ENCODE measurements at places on chromosomes 4 and X.
A peak's percentile ranks its signal among the peaks of the same experiment; 100 is the strongest.

- peak overlapping the region; percentile 78 for H3K4me3 ChIP-seq
- no peaks in the 10 kb centered on the region for H3K4me1 ChIP-seq
- no peaks in the 10 kb centered on the region for H3K36me3 ChIP-seq
- no peak for DNase-seq
Measured at GRCh38 chrX:16882169-16882568, 12.0 kb upstream of the RBBP7 start.

DNA sequence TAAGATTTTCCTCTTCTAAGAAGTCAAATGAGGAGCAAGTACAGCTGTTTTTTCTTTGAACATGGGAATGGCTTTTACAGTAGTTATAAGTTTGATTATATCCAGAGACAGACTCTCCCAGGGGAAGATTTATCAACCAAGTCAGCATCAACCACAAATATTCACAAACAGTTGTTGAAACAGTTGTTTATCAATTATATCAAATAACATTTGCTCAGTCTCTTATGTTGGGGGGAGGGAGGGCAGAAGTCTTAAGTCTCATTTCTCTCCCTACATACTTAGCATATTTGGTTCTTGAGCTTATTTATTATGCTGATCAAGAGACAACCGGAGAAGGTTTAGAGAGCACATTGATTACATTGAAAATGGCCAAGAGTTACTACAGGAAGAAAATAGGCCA, 110.1 kb downstream of the FBXO8 start:
- no peak overlapping the region for H3K27ac ChIP-seq
- no peak overlapping the region for H3K4me3 ChIP-seq
- H3K27me3 ChIP-seq = no peaks in the 10 kb centered on the region
- H3K36me3 ChIP-seq = no peaks in the 10 kb centered on the region
- no peak for DNase-seq

DNA sequence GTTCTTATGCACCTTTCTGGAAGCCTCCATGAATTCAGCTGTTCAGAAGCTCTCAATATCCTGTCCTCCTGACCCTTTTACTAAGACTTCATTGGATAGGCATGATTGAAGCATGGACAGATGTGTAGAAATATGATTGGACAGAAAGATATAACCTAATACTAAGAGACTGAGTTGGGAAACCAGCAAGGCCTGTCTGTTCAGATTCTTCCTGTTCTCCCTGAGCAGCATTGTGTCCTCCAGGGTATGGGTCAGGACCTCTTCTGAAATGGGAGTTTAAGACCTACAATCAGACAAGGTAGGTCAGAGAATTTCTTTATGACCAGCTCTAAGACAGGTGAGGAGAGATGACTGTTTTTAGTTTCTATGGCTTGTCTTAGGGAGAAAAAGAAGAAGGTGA, 23.9 kb upstream of the MAGEA11 start:
- no peaks in the 10 kb centered on the region for H3K27me3 ChIP-seq
- no peaks in the 10 kb centered on the region for H3K4me1 ChIP-seq
- no peaks in the 10 kb centered on the region for H3K36me3 ChIP-seq
- no peak overlapping the region for H3K4me3 ChIP-seq
- H3K27ac ChIP-seq = no peak overlapping the region

DNA sequence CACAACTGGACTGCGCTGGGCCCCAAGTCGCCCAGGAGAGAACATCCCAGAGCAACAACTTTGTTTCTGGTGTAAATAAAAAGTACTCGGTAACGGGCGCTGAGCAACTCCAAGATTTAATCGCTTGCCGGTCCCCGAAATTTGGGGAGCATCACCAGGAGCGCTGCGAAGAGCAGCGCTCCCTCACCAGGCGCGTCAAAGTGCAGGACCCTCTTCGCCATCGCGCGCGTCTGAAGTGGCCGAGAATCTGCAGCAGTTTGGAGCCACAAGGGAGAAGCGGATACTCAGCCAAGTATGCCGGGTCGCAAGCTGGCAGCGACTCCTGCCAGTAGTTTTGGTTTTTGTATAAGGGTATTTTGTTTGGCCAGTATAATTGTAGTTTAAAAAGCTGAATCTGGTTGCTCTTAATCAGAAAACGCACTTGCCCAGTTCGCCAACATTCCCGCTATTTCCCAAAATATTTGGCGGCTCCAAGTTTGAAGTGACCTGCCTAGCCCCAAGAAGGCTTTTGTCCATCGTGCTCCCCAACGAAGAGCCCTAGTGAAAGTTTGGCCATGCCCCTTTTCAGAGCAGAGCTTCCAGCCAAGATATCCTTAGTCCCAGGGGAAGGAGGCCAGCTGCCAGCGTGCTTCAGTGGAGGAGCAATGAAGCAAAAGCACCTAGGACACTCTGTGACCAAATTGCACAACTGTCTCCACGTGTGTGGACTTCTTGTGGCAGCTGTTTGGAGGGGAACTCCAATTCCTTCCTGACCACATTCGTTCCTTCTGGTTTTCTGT, 557 bp upstream of the KDR start:
- peak overlapping the region; percentile 71 for H3K4me3 ChIP-seq
- peaks cover 3% of the 10 kb centered on the region for H3K27me3 ChIP-seq
- H3K27ac ChIP-seq = no peak overlapping the region
- DNase-seq = no peak
- no peaks in the 10 kb centered on the region for H3K36me3 ChIP-seq

- no peak overlapping the region for H3K27ac ChIP-seq
- no peaks in the 10 kb centered on the region for H3K36me3 ChIP-seq
- no peaks in the 10 kb centered on the region for H3K27me3 ChIP-seq
- H3K4me1 ChIP-seq = no peaks in the 10 kb centered on the region
- no peak for DNase-seq
Measured at GRCh38 chrX:21376636-21377035, 2.4 kb downstream of the CNKSR2 start.

GRCh38 chr4:144614850-144615585, 30.9 kb upstream of the HHIP start:
- no peaks in the 10 kb centered on the region for H3K4me1 ChIP-seq
- DNase-seq = no peak
- H3K36me3 ChIP-seq = no peaks in the 10 kb centered on the region
- no peak overlapping the region for H3K27ac ChIP-seq

- no peak overlapping the region for H3K4me3 ChIP-seq
- no peak overlapping the region for H3K27ac ChIP-seq
- H3K27me3 ChIP-seq = no peaks in the 10 kb centered on the region
- no peaks in the 10 kb centered on the region for H3K4me1 ChIP-seq
- no peak for DNase-seq
Measured at GRCh38 chr4:40228497-40229365, 31.9 kb downstream of the RHOH start.

DNA sequence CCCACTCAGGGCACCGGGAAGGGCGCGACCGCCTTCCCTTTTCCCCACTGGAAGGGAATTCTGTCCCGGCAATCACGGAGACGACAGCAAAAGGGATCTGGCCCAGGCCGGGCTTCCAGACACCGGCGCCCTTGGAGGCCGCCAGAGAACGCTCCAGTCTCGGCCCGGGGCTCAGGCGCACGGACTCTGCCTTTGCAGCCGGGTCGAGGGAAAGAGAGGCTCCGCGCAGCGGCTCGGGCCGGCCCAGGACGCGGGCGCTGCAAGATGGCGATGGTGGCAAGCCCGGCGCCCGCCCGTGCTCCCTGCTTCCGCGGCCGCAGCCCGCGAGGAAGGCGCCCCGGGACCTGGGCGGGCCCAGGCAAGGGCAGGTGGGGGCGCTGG, 1.1 kb downstream of the CTBP1 start:
- H3K4me3 ChIP-seq = peak overlapping the region; percentile 94
- H3K4me1 ChIP-seq = peaks cover 34% of the 10 kb centered on the region
- peak overlapping the region; percentile 94 for H3K27ac ChIP-seq
- no peak for DNase-seq
- no peaks in the 10 kb centered on the region for H3K27me3 ChIP-seq

DNA sequence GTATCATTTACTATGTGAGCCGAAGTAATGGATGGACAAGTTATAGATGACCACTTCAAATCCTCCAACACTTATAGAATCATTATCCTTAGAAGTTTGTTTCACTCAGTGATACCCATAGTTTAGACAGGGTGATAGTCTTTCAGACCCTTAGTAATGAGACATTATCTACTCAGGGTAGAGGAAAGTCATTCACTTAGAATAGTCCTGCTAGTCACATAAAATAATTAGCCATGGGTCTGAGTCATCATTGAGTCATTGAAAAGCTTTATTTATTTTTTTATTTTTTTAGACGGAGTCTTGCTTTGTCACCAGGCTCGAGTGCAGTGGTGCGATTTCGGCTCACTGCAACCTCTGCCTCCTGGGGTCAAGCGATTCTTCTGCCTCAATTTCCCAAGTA, 321.7 kb upstream of the FSTL5 start:
- no peaks in the 10 kb centered on the region for H3K36me3 ChIP-seq
- no peaks in the 10 kb centered on the region for H3K27me3 ChIP-seq
- no peak overlapping the region for H3K27ac ChIP-seq
- no peak overlapping the region for H3K4me3 ChIP-seq
- DNase-seq = no peak
- no peaks in the 10 kb centered on the region for H3K4me1 ChIP-seq

- no peak for DNase-seq
- H3K4me1 ChIP-seq = no peaks in the 10 kb centered on the region
- H3K4me3 ChIP-seq = no peak overlapping the region
Measured at GRCh38 chr4:158622251-158622650, 49.4 kb downstream of the C4orf46 start.

DNA sequence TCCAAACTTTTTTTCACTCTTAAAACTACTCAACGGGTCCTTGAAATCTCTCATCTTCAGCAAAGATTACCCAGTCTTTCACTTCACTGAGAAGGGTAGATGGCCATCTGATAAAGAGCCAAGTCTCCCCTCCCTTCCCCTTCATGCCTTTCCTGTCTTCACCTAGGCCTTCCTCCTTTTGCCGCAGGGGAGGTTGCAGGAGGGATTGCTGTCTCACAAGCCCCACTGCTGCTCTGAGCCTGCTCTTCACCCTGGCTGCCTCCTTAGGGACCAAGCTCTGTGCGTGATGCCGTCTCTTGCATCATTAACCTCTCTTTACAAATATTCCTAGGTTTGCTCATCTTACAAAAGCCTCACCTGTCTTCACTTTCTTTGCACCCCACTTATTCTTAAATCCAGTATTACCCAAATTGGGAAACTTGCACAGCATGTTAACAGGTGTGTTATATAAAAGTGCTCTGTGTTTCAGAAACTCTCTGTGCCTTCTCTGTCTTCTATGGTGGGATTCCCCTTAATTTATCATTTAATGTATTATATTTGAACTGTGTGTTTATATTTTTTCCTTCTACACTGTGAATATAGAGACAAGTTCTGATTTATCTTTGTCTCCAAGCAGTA, 3.8 kb downstream of the ZFX start:
- H3K36me3 ChIP-seq = no peaks in the 10 kb centered on the region
- DNase-seq = no peak
- peak overlapping the region; percentile 17 for H3K27ac ChIP-seq
- H3K4me3 ChIP-seq = no peak overlapping the region
- no peaks in the 10 kb centered on the region for H3K27me3 ChIP-seq

DNA sequence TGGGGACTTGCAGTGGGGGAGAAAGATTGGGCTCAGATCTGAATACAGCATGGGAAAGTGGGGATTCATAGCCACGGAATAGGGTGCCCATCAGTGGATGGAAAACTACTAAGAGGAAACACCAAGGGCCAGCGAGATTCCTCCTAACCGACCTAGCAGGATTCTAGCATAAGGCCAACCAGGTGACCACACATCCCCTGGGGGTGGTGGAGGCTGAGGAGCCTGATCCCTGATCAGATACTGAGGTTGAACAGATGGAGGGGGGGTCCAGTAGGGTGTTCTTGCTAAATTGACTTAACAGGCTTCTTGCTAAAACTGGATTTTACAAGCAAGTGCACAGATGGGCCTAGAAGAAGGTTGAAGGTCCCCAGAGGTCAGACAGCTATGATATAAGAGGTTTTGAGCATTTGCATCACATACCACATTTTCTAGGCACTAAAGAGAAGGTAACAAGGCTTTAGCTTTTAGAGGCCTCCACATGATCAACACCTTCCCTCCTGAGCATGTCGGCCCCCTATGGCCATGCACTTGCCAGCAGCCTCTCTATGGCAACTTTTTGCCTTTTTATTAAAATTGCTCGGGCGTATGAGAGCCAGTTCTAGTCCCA, 69.1 kb upstream of the PUDP start:
- no peak overlapping the region for H3K27ac ChIP-seq
- no peaks in the 10 kb centered on the region for H3K27me3 ChIP-seq
- no peak overlapping the region for H3K4me3 ChIP-seq

GRCh38 chr4:7167706-7168105, 24.6 kb upstream of the SORCS2 start:
- no peak overlapping the region for H3K4me3 ChIP-seq
- H3K4me1 ChIP-seq = no peaks in the 10 kb centered on the region
- H3K36me3 ChIP-seq = no peaks in the 10 kb centered on the region

- no peaks in the 10 kb centered on the region for H3K27me3 ChIP-seq
- H3K4me3 ChIP-seq = no peak overlapping the region
- H3K4me1 ChIP-seq = no peaks in the 10 kb centered on the region
- no peak for DNase-seq
Measured at GRCh38 chrX:63869506-63869905, 84.5 kb upstream of the ARHGEF9 start.

GRCh38 chr4:26141911-26142638, 178.7 kb upstream of the RBPJ start:
- no peak overlapping the region for H3K4me3 ChIP-seq
- H3K36me3 ChIP-seq = no peaks in the 10 kb centered on the region
- no peaks in the 10 kb centered on the region for H3K27me3 ChIP-seq
- no peaks in the 10 kb centered on the region for H3K4me1 ChIP-seq
- no peak overlapping the region for H3K27ac ChIP-seq

DNA sequence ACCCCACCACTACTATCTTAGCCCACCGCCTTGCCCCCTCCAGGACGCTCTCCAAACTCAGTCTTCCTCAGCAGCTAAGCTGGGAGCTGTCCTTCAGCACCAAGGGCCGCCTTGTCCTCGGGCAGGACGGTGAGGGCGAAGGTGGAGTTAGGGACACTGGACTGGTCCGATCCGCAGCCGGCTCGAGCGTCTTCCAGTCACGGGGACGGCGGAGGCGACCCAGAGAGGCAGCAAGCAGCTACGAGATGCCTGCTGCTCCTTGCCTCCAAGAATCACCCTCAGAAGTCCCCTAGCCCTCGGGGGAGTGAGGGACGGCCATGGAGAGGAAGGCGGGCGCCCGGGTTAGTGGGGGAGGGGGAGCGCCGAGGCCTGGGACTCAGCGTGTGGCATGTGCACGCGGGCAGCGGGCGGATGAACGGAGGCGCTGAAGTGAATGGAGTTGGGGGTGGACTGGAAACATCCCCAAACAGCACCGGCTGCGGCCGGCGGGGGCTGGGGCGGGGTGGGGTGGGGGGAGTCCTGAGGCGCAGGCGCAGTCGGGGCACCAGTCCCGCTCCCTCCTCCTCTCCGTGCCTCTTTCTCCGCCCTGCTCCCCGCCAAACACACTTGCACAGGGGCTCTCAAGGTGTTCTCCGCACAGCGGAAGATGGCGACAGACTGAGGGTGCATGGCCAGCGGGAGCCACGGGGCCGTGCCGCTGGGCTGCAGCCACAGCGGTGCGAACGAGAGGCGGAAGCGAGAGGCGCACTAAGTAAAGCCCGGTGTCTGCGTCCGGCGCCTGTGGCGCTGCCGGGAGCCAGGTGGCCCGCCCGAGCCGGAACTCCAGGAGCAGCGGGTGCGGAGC, at the start of gene NALF2:
Gene NALF2, plus strand, starts transcription at position 545 of the 844 bp plus-strand sequence. CDS start 957 bp downstream, outside the sequence.
- DNase-seq = no peak
- no peak within 1 kb of the TSS for H3K27ac ChIP-seq
- H3K4me3 ChIP-seq = peak within 1 kb of the TSS; percentile 66
- no peaks in the 10 kb centered on the region for H3K4me1 ChIP-seq

GRCh38 chr4:117326091-117326490, 240.7 kb upstream of the TRAM1L1 start:
- no peak overlapping the region for H3K4me3 ChIP-seq
- H3K36me3 ChIP-seq = no peaks in the 10 kb centered on the region
- no peaks in the 10 kb centered on the region for H3K27me3 ChIP-seq
- DNase-seq = no peak
- no peaks in the 10 kb centered on the region for H3K4me1 ChIP-seq

GRCh38 chr4:14620567-14621141, 381.6 kb upstream of the CPEB2 start:
- peaks cover 9% of the 10 kb centered on the region for H3K4me1 ChIP-seq
- H3K4me3 ChIP-seq = no peak overlapping the region
- no peak for DNase-seq
- H3K27ac ChIP-seq = no peak overlapping the region
- H3K36me3 ChIP-seq = no peaks in the 10 kb centered on the region
- no peaks in the 10 kb centered on the region for H3K27me3 ChIP-seq

Measured in thoracic aorta (tissue), 2 donors.